Chondrocyte (in vitro differentiated cells): ENCODE measurements at places on chromosomes 12 and 14. TPM values are rescaled to one million over a fixed set of nuclear protein-coding genes. Genes with fewer than 3 reads are reported as not detected.
A peak's percentile ranks its signal among the peaks of the same experiment; 100 is the strongest.

DNA sequence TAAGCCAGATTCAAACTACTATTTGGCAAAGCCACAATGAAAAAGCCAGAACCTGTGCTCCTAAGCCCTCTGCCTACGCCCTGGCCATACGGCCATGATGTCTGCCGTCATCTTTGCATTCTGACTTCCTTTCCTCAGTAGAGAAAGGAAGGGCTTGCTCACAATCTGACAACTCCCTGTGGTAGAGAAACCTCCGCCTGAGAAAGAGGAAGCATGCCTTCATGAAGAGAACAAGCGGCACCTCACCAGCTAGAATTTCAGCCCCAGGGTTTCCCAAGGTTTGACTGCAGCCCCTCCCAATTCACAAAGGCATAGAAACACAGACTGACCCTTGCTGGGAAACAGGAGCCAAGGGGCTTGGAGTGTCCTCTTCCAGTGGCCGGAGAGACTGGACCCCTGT is 25.7 kb downstream of the TEP1 start:
- DNase-seq: no peak

- DNase-seq: no peak
Observed at GRCh38 chr14:98112194-98112780, 1159.7 kb downstream of the BCL11B start.

GRCh38 chr12:291153-291723 is 28.6 kb upstream of the SLC6A13 start:
- no peak for DNase-seq

DNA sequence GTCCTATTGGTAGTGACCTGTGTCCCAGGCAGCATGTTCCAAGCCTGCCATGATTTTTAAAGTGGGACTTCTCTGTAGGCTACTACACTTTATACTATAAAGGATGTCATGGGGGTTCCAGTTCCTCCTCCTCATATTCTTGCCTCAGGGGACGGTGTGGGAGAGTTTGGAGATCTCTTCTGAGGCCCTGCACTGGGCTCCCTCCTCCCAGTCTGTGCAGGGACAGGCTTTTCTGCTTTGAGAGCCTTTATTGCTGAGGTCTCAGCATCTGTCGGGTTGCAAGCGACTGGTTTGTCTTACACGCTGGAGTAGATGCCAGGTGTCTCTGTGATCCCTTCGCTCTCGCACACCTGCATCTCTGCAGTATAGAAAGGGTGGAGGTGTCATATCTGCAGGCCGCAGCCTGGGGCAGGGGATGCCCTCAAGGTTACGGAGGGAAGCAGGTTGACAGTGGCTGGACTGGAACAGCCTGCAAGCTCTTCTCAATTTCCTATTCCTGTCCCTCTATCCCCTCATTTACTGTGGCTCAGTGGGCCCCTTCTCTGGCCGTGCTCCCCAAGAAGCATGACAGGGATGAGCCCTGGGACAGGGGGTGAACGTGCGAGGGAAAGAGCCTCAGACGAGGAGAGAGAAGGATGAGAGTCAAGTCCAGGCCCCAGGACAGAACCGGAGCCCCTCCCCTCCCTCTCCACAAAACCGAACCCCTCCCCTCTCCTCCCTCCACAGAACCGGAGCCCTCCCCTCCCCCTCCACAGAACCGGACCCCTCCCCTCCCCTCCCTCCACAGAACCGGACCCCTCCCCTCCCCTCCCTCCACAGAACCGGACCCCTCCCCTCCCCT is 51.3 kb downstream of the SLC6A12 start:
- DNase-seq: no peak

DNA sequence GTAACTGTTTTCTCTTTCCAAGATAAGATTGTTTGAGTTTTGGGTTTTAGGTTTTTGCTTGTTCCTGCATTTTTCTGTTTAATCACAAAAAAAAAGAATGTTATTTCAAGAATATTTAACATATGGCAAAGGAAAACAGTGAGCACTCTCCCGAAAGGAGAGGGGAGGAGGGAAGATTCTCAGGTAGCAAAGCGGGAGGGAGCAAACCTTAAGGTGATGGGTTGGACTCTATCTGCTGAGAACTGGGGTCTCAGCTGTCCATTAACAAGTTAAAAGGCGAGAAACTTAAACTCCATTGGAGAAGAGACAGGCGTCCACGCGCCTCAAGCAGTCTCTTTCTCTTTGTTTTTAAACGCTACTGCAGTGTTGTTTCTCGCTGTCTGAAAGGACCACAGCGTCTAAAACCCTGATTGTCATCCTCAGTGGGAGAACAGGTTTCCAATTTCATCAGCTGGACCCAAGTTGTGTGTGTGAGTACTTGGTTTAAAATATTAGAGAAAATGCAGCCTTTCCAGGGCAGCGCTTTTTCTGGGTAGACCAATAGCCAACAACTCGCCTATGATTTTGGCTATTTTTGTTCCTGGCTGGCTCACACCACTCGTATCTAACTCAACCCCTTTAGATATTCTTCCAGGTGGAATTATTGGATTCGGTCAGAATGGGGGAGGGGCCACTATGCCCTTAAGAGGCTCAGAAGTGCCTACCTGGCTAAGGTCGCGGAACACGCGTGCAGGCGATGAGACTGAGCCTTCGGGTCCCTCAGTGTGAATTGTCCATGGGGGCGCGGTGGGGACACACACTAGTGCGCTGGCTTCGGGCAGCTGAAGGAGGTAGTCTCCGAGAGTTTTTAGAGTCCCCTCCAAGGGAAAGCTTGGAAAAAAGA is 8.2 kb downstream of the SIX1 start:
- no peak for DNase-seq

GRCh38 chr14:55556929-55557623 is 22.9 kb upstream of the KTN1 start:
- no peak for DNase-seq

- DNase-seq: no peak
Observed at GRCh38 chr12:38930990-38931389, 25.6 kb upstream of the CPNE8 start.

- DNase-seq: no peak
Observed at GRCh38 chr14:66099931-66100330, 386.2 kb upstream of the CCDC196 start.

- DNase-seq: peak; percentile 22
Observed at GRCh38 chr14:74415115-74415437, 10.9 kb downstream of the SYNDIG1L start.

- DNase-seq: peak; percentile 62
Observed at GRCh38 chr14:101586531-101587430, 25.5 kb downstream of the DIO3 start.

The TAS2R9 gene
- total RNA-seq: 0.53 TPM in 1 of 3 replicates, not detected in the others

DNA sequence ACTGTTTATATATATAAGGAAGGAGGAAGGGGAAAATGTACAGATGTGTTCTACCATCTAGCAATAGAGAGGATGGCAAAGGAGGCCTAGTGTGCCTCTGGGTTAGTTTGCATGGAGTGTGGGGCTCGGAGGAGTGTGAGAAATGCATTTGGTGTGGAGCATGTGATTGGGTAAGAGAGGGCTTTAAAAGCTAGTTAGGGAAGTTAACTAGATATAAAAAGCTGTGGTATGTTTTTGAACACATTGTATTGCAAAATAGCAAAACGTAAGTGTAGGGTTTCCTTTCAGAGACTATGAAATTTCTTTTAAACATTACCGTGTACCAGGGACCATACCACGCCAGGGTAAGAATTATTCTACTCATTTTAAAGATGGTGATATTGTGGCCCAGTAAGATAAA is 53.3 kb upstream of the STXBP6 start:
- no peak for DNase-seq

The CSRP2 gene
- 204 to 240 TPM (median 215 TPM) in 3 replicates for total RNA-seq

GRCh38 chr14:47366006-47366405 is 309.4 kb downstream of the MDGA2 start:
- DNase-seq: no peak

- DNase-seq: no peak
Observed at GRCh38 chr12:115867854-115868253, 409.6 kb downstream of the MED13L start.

The NFE2 gene
- not detected in 3 replicates for total RNA-seq

The CALM1 gene
- total RNA-seq: 236 to 273 TPM (median 270 TPM) in 3 replicates
